Fibroblast of skin of left biceps (primary cell): ENCODE measurements at places on chromosomes 5 and 9.

DNA sequence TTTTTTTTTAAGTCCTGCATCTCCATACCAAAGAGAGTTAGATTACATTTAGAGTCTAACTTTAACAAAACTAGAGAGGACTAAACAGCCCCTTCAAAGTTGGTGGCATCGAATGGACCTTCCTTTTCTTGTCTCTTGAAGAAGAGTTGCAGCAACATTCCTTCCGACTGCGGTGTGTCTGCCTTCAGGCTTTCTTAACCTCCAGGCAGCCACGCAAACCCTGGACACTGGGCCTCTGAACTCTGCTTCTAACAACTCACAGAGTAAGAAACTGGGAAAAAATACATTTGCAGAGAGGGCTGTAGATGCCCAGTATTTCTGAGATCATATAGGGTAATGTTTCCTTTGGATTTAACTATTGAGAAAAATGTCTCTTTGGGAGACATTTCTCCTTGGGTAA is 120.5 kb upstream of the MAST4 start:
- DNase-seq = no peak

DNA sequence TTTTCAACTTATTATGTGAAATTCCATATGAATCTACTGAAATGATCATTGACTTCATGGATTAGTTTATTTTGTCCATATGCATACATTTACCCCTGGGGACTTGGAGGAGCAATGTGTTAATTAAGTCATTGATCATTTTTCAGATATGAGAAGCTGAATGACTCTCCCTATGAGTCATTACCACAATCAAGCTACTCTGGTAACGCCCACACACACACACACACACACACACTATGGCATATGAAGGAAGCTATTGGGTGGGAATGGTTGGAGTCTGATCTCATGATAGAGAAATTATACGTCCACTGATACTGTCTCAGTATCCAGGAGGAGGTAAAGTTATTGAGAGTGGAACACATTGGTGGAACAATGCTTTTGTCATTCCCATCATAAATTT is 528.9 kb downstream of the AGTPBP1 start:
- peak; percentile 84 for DNase-seq

DNA sequence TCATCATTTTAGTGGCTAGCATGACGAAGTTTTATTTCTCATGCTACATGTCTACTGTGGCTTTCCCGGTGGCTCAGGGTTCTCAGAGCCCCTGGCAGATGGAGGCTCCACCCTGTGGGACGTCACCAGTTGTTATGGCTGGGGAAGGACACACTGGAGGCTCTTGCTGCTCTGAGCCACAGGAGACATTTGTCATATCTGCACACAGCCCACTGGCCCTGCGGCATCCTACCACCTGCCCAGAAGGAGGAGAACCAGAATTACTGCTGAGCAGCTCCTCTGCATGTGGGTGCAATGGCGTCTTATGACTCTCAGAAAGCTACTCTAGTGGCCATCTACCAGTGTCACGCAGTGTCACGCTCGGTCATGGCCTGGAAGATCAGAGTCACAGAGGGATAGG is 6.6 kb downstream of the OR13J1 start:
- no peak for DNase-seq

DNA sequence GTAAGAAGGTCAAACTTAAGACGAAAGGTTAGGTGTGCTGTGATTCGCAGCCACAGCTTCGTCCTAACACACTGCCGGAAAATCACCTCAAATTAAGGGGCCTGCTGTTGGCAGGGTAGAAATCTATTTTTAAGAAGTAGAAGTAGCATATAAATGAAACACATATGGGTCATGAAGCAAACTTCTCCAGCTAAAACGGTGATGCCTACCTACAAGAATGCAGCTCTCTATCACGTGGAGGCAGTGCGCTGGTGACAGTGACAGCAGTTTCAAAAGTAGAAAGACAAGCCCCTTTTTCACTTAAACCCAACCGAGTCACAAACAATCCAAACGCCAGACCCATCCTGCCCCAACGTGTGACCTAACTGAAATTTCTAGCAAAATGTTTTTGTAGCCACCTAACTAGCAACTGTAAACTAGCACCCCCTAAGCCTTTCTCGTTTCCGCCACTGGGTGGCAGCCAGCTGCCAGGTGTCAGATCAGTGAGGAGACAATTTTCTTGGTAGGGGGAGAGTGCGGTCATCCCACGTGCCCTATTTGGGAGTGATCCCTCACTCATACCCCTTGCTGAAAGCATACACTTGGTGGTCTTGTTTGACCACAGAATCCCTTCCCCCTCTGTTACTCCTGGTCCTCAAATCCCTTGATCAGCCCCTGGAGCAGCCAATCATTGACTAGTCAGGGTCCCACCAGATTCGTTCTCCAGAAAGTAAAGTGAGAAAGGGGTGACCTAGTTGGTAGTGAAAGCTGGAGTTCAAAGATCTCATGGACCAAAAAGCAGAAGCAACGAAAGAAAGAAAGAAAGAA is 71.8 kb upstream of the MAMDC2 start:
- no peak for DNase-seq

DNA sequence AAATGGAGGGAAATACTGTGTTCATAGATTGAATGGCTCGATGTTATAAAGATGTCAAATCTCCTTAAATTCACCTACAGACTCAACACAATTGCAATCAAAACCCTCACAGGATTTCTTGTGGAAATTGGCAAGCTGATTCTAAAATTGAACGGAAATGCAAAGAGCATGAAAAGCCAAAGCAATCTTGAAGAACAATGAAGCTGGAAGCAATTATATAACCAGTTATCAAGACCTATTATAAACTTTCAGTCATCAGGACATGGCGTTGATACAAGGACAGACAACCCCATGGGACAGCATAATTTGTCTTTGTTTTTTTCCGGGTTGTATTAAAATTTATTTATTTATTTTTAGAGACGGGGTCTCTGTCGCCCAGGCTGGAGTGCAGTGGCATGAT is 53.5 kb upstream of the OTULINL start:
- no peak for DNase-seq

GRCh38 chr5:95283761-95284571 is 928 bp downstream of the MCTP1 start:
- no peak for DNase-seq

GRCh38 chr5:5523066-5523505 is 100.6 kb downstream of the ICE1 start:
- DNase-seq = no peak

- DNase-seq = peak; percentile 35
Measured at GRCh38 chr5:91787718-91788117, 404.6 kb upstream of the ARRDC3 start.

GRCh38 chr9:110912419-110913291 is 125.6 kb downstream of the LPAR1 start:
- DNase-seq = no peak

DNA sequence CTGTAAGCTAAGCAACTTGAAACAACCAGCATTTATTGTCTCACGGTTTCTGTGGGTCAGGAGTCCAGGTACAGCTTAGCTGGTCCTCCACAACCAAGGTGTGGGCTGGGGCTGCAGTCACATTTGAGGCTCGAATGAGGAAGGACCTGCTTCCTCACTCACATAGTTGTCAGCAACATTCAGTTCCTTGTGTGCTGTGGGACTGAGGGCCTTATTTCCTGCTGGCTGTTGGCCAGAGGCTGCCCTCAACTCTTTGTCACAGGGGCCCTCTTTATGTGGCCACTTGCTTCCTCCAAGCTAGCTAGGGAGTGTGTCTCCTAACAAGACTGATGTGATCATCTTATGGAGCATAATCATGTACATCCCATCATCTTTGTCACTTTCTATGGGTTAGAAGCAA is 29.2 kb upstream of the SEMA4D start:
- DNase-seq = no peak

DNA sequence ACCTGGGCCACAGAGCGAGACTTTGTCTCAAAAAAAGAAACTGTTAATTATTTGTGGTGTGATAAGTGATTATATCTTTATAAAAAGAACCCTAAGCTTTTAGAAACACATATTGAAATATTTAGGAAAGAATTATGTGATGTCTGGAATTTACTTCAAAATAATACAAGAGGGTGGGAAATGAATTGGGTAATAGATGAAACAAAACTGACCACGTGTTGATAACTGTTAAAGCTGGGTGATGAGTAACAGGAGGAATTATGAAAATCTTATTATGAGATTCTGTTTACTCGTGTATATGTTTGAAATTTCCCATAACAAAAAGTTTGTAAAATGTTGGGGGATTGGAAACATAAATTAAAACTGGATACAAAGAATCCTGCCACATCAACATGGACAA is 33.0 kb upstream of the PPP2CA start:
- peak; percentile 13 for DNase-seq

- no peak for DNase-seq
Measured at GRCh38 chr5:127830157-127830556, 127.0 kb downstream of the CCDC192 start.

DNA sequence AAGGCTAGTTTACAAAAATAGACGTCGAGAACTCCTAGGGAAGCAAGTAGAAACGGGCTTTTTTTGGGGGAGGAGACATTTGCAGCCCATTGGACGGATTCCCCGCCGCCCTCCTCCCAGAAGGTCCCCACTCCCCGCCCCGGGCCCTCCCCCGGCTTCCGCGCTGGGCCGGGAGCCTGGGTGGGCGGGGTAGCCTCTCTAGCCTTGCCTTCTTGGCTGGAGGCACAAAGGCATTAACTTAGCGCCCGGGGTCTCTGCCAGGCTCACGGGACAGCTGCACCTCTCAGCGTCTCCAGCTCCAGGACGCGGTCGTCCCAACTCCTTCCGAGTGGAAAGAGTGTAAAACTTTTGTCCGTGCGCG is at the start of gene DMRTA1:
TSS of gene DMRTA1 (plus strand) at position 236 of the 361 bp plus-strand sequence. CDS start 242 bp downstream, outside the sequence.
- no peak for DNase-seq

DNA sequence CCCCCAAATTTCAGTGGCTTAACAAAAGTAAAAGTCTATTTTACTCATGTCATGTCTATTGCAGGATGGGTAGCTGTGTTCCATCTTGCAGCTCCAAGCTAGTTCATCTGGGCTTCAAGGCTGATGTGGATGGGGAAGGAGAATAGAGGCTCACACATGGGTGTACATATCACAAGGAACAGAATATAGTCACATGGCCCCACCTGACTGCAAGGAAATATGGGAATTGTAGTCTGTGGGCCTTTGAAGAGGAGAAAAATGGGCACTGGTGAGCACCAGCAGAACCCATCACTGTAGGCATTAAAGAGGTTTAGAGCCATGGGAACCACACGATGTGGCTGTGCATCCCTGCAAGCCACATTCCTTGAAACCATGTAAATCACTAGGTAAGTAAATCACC is 17.9 kb upstream of the TRIO start:
- DNase-seq = no peak

- DNase-seq = no peak
Measured at GRCh38 chr5:35134278-35135030, 86.7 kb upstream of the AGXT2 start.

- DNase-seq = no peak
Measured at GRCh38 chr5:126965487-126965886, 64.9 kb downstream of the MARCHF3 start.

GRCh38 chr5:42949348-42950115 is 90.6 kb downstream of the ANXA2R start:
- peak; percentile 33 for DNase-seq

GRCh38 chr5:179893958-179894895 is 13.5 kb downstream of the TBC1D9B start:
- DNase-seq = no peak

- DNase-seq = no peak
Measured at GRCh38 chr5:1294835-1295649, at the start of gene TERT. TERT (minus strand) TSS chr5:1295068; CDS start chr5:1294989, 79 bp downstream.

GRCh38 chr5:147857302-147858129 is 21.0 kb upstream of the SCGB3A2 start:
- peak; percentile 18 for DNase-seq

DNA sequence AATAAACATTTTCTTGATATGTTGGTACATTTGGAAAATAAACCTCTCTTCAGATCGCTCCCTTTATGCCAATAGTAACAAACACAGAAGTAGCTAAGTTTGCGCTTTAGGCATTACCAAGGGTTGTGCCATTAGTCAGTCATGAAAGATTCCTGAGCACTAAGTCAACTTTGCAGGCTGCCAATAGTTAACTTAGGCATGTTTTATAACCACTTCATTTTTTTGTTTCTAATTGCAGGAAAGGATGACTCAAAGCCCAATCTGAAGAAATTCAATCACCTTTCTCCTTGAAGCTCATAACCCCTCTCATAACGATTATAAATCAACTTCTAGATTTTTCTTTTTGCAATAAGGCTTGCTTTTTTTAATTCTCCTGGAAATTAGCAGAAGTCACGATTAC is 517.0 kb downstream of the AGTPBP1 start:
- peak; percentile 67 for DNase-seq

GRCh38 chr5:116152169-116152568 is 67.3 kb downstream of the COMMD10 start:
- no peak for DNase-seq

GRCh38 chr5:31052937-31053658 is 140.4 kb upstream of the CDH6 start:
- no peak for DNase-seq

DNA sequence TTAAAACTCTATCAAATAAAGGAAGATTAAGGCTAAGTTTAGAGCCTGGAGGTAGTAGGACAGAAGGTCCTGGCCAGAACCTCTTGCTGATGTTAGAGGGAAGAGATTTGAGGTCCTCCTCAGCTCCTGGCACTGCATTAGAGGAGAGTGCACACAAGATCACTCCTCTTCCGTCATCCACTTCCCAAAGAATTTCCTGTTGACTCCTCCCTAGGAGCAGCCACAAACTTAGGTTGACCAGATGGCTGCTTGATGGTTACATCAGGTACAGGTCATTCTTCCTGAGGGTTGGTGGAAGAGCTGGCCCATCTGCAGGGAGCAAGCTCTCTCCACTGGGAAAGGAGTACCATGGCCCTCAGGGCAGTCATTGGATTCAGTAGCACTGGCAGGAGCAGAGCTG is 93.9 kb upstream of the IL33 start:
- no peak for DNase-seq

DNA sequence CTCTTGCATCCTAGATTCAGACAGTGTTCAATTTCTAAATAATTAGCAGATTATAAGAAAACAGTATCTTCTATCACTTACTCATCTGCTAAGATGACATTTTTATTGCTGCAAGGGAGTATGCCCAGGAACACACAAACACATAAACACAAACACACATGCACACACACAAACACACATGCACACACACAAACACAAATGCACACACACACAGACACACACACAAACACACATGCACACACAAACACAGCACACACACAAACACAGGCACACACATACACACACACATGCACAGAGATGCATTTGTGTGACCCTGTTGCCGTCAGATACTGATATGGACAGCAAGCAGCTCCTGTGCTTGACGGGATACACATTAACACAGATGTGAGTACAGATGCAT is 612.9 kb downstream of the IRX1 start:
- no peak for DNase-seq

DNA sequence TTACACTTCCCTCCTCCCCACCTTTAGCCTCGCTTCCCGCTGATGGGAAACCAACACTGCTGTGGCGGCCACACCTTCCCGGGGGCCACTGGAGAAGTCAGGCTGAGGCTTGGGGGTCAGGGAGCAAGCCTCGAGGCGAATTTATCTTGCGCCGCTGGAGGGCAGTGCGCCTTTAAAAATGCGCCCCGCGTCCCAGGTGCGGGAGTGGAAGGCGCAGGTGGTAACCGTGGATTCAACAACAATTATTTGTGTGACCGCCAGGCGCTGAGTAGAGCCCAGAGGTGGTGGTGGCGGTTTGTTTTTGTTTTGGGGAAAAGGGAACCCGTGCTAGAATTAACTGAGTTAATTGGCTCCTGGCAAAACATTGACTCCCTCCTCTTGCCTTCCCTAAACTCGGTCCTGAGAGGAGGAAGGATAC is 1.1 kb downstream of the CFAP77 start:
- DNase-seq = no peak

- no peak for DNase-seq
Measured at GRCh38 chr5:443239-444151, 519 bp downstream of the EXOC3 start.
